ENCODE measurements at places on chromosomes 7 and 10. TPM values are rescaled to one million over a fixed set of nuclear protein-coding genes. Genes with fewer than 3 reads are reported as not detected.

DNA sequence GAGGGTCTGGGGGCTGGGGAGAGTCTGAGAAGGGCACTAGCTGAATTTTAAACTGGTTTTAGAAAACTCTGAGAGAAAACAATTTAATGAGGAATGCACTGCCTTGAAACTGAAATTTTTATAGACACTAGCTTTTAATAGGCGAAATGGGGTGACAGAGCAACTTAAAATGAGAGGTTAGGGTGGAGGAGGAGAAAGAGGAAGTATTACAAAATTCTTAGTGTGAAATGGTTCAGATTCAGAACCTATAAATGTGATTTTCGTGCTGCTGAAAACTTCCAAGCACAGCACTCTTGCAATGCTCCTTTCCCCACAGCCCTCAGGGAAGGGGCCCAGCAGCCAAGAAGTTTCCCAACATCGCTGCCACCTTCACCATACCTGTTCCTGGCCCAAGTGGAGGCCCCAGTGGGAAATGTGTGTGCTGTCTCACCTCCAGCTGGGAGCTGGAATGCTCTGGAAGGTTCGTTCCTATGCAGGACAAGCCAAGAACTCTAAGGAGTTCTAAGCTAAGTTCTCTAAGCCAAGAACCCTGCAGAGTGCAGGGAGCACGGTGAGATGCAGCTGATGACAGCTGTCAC, 60.0 kb downstream of the ATXN7L1 start:
- no peak for DNase-seq

DNA sequence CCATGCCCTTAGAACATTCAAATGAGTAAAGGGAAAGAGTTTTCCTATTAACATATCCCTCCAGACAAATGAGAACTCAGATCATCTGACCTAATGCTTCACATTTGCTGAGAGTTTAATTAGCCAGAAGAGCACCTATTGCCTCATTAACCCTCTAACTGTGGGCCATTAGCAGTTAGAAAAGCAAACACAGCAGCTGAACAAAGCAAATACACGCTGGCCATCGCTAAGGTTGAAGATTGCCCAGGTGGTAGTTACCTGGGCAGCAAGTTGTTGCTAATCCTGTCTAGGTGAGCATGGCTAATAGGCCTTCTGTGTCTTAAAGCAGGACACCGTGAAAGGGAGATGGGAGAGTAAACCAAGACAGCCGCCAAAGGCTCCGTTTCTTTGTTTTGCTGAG, 49.9 kb upstream of the UCN3 start:
- no peak for DNase-seq

DNA sequence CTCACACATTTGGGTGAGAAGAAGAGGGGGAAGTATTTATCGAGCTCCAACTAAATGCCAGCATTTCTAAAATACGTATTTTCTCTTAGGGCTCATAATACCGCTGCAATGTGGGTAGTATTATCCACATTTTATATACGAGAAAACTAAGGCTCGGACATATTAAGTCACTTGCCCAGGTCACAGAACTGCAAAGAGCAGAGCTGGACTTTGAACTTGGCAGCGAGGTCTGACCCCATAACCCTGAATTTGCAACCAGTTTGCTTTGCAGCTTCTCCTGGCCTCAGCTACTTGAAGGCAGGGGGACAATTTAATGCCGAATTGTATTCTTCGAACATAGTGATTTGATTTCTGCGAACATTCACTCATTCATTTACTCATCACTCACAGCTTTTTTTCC, 7.2 kb downstream of the ABLIM1 start:
- DNase-seq, result no peak

DNA sequence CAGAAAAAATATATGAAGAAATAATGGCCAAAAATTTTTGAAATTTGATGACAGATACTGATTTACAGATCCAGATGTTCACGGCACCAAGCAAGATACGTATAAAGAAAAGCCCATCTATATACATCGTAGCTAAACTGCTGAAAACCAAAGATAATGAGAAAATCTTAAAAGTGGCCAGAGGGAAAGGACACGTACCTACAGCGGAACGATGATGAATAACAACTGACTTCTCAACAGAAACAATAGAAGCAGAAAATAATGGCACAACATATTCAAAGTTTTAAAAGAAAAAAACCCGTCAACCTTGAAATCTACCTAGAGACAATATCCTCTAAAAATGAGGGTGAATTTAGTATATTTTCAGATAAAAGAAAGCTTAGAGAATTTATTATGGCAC, 31.9 kb downstream of the IL2RA start:
- DNase-seq, result no peak

- no peak for DNase-seq
These were observed 9.5 kb downstream of the PPA1 start for GRCh38 chr10:70223728-70224127.

DNA sequence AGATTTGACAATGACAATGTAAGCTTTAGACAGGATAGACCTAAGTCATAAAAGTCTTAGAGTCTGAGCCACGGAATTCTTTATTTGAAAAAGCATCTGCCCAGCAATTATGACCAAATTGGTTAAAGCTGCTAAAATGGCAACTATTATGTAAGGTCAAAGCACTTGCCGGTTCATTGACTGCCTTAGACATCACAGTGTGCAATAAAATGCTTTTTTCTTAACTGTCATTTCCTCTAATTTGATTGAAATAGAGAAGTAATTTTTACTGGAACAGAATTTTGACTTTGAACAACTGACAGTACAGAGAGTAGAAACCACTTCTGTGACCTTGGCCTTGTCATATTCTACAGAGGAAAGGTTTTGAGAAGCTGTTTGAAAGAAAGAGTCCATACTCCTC, 142.9 kb downstream of the THSD7A start:
- DNase-seq, result no peak

GRCh38 chr7:151923097-151923876, 33.0 kb upstream of the GALNTL5 start:
- DNase-seq, result peak; percentile 7

DNA sequence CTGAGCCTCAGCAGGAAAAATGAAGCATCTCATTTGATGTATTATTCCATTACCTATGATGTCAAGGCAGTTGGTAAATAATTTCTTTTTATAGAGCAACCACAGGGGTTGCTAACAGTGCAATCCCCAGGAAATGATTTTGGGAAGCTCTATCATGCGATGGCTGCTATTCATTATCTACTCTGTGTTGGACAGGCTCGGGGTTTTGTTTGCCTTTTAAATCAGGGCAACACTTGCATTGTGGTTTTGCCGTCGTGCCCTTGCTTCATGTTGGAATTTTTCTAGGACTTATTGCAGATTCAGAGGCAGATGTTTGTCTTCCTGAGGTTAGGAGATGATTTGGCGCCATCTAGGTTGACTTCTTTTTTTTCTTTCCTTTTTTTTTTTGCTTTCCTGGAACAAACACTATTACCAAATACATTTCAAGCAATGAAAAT, 128.4 kb downstream of the BICC1 start:
- no peak for DNase-seq

GRCh38 chr10:121137533-121137932, 286.4 kb downstream of the WDR11 start:
- peak; percentile 6 for DNase-seq

DNA sequence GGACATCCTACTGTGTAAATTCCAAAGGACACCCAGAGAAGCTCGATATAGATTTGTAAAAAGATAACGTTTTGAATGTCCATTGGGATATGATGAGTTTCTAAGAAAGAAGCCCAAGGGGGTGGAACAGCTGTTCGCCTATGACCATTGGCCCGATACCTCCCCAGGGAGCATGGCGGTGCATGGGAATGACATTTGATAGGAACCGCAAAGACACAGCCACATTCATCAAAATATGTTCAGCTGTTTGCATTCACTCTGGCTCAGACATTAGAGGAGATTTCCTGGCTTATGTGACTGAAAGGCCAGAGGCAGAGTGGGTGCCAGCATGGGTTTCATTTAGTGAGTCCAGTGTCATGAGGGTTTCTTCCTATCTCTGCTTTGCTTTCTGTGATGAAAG, 56.0 kb upstream of the BAIAP2L1 start:
- DNase-seq, result no peak

DNA sequence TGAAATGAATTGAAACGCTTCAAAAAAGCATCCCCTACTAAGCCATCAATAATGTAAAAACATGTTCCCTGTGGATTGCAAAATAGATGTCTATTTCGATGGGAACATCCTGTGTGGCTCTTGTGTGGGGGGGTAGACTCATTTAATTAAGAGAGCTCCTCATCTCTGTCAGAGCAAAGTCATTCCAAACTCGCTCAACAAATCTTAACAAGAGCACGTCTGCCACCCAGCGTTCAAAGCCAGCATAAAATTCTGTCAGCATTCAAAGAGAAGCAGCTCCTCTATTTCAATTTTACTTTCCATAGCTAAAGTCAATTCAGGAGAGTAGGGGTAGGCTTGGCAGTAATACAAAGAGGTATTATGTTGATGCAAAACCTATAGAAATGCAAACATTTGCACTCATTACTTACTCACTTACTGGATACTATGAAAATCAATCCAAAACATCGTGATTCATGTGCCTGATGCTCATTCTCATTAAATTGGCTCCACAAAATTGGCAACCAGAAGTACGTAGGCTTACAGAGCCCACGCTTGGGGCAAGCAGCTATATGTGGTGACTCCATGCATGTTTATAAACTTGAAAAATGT, 114.9 kb downstream of the IPMK start:
- DNase-seq, result peak; percentile 61

- DNase-seq, result no peak
These were observed 93.9 kb downstream of the RBM20 start for GRCh38 chr10:110737886-110738634.

GRCh38 chr7:157408258-157409101, 71.7 kb downstream of the DNAJB6 start:
- no peak for DNase-seq

GRCh38 chr7:121235201-121235600, 93.6 kb upstream of the WNT16 start:
- no peak for DNase-seq

DNA sequence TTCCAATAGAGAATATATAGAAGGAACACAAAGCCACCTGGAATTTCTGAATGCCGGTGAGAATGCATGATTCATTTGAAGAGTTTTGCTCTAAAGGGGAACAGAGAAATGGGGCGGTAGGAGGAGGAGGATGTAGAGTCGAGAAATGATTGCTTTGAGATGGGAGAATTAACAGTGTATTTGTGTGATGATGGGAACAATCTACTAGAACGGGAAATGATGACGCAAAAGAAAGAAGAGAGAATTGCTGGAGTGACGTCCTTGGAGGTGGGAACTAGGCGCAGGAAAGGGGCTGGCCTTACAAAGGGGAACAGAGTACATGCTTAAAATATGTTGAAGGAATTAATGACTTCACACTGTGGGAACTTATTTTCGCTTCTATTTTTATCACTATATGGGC, 188.1 kb downstream of the SDHAF3 start:
- DNase-seq, result no peak

DNA sequence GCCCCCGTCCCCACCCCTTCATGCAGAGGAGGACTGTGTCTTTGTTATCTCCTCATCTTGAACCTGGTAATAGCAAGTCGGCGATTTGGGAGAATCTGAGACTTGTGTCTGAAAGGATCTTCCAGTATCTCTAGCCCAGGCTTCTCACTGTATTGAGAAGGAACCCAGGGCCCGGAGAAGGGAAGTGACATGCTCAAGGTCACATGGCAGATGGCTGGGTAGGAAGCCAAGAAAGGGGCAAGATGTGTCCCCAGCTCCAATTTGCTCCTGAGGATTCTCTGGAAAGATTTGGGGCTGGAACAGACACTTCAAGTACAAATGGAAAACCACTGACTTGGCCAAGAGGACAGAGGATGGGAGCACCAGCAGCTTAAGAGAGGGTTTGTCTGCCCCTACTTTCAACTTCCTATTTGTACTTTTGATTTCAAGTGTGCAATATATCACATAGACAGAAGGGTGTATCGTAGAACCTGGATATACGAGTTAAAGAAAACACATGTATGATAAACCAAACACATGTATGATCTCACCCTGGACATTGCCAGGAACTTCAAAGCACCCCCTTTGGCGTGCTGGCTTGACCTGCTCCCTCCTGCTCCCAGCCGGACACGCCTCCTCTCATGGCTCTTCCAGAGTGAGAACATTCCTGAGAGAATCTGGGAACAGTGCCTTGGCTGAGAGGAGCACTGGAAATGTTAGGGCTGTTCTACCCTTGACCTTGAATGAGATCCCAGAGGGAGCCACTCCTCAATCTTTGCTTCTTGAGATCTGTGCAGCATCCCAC, 79.7 kb downstream of the CDH23 start:
- DNase-seq, result no peak

DNA sequence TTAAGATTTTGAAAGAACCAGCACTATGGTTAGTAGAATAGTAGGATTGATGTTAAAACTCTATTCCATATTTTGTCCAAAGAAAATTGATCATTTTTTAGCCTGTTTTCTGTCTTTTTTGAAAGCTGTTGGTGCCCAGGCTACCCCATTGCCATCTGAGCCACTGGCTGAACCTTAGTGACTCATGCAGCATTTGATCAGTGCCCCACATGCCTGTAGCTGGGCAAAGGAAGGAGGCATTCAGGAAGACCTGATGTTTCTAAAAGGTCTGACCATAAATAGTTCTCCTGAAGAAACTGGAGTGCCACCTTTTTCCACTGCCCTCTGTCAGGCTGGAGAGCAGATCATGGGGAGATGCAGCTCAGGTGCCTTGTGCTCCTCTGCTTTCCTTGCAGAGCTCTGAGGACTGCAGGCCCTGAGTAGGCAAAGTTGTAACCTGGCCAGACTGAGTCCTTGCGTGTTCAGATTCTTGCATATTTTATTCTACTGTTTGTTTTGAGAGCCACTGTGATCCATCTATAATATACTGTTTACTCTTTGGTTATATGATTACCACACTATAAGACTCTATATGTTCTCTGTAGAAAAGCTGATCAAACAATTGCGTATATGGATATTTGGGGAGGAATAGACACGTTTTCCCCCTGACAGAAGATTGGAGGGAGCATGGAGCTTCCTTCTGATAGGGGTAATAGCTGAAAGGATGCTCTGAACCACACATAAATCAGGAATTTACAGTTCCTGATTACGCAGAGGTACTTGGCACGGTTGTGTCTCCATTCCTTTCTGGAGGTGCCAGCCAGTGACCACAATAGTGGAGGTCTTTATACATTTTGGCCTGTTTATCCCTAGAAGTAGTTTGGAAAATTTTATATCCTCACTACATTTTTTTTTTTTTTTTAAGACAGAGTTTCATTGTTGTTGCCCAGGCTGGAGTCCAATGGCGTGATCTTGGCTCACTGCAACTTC, 48.9 kb upstream of the GJD4 start:
- DNase-seq, result no peak

DNA sequence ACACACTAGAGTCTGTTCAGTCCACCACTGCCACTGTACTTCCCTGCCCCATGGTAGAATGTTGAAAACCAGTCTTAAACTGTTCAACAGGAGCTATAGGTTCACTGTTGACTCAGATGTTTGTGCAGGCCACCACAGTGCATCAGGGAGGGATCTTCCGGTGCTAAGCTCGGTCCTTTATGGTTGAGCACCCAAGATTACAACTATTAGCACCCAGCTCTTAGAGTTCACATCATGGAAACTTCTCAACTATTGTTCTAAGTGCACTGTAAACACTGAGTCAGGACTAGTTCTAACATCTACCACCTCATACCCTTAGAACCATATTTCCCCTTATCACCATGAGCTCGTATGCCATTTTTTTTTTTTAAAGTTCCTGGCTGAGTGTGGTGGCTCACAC, 97.1 kb upstream of the MXI1 start:
- DNase-seq, result no peak

C7orf33 gene
- total RNA-seq, result not detected

CYTH3 gene
- total RNA-seq, result 12.6 TPM

TMEM178B gene
- 1.1 TPM for total RNA-seq

SEMA3D gene
- 0.06 TPM for total RNA-seq

PNLIPRP2 gene
- total RNA-seq, result not detected

NAT16 gene
- not detected for total RNA-seq

ASAH2 gene
- 0.20 TPM for total RNA-seq

MSMB gene
- not detected for total RNA-seq

LRRC18 gene
- not detected for total RNA-seq

PNLIPRP1 gene
- not detected for total RNA-seq

AGR3 gene
- total RNA-seq, result not detected

AGAP9 gene
- 2.0 TPM for total RNA-seq
